ENCODE measurements at places on chromosomes 6 and 20. TPM values are rescaled to one million over a fixed set of nuclear protein-coding genes. Genes with fewer than 3 reads are reported as not detected.
A peak's percentile ranks its signal among the peaks of the same experiment; 100 is the strongest.

Gene RAB22A
- 11.1 TPM for total RNA-seq

Gene MICA
- 33.2 TPM for total RNA-seq

Gene BANF2
- not detected for total RNA-seq

Gene DXO
- 6.4 TPM for total RNA-seq

Gene PTCHD4
- 13.3 TPM for total RNA-seq

Gene ERVFRD-1
- total RNA-seq: under 0.01 TPM

Gene OR2H2
- not detected for total RNA-seq

DNA sequence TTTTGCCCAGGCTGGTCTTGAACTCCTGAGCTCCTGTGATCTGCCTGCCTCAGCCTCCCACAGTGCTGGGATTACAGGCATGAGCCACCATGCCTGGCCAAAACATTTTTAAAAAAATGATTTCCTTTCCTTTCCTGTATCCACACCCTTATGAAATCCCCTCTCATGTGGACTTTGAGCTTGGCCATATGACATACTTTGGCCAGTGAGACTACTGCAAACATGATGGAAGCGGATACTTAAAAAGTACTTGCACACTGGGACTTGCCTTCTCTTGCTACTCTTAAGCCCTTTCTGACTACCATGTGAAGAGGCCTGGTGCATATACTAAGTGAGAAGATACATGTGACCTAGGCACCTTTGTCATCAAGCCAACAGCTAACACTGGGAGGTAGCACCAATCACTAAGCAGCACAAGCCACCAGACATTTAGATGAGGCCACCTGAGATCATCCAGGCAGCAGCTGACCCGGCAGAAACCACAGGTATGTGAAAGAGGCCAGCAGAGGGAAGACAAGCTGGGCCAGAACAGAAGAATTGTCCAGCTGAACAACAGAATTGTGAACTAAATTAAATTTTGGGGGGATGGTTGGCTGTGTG, 78.5 kb upstream of the HDAC2 start:
- DNase-seq: no peak

DNA sequence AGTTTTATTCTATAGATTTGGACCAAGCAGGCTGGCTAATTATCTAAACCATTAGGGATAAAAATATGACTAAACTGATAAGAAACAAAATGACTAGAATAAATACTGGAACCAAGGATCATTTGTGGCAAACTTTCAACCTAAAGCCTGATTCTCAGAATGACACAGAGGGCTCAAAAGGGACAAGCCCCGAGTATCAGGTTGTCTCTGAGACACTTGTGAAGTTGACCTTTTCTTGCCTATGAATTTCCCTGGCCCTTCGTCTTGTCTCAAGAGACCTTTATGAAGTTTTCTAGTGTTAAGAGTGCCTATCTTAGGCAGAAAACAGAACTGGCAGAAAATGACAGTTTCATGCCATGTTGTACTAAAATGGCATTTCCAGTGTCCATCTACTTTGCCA, 68.3 kb downstream of the IMPG1 start:
- DNase-seq: no peak

DNA sequence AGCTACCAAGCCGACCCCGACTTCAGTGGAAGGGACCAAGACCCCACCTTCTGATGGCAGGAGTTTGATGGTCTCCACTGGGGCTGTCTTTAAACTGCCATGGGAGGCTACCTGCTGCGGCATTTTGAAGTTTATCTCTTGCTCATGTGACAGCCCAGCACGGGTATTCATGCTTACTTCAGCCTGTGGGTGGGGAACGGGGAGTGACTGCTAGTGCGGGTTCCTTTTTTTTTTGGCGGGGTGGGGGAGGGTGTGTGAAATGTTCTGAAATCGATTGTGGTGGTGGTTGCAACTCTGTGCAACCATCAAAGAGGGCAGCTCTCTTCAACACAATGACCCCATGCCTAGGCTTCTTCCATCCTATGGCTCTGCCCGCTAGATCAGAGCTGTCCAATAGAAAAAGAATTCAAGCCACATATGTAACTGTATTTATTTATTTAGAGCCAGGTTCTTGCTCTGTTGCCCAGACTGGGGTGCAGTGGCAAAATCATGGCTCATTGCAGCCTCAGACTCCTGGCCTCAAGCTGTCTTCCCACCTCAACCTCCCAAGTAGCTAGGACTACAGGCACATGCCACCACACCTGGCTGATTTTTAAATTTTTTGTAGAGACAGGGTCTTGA, 53.7 kb downstream of the PPP1R16B start:
- DNase-seq: no peak

DNA sequence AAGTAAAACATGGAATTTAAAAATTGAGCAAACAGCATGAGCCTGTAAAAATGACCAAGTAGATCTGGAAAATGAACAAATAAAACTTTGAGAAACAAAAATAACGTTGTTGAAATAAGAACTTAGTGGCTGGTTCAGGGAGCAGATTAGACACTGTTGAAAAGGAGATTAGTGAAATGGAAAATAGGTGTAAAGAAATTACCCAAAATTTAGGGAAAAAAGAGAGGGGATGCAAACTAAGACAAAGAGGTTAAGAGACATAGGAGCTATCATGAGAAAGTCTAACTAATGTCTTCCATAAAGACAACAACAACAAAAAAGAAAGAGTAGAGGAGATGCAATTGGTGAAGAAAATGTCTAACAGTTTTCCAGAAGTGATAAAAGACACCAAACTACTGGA, 29.0 kb downstream of the APCDD1L start:
- DNase-seq: no peak

GRCh38 chr20:21395666-21396598, 1.4 kb downstream of the NKX2-4 start:
- DNase-seq: peak; percentile 20

GRCh38 chr6:6730831-6731230, 142.3 kb downstream of the LY86 start:
- no peak for DNase-seq

- DNase-seq: peak; percentile 16
Observed at GRCh38 chr6:38671885-38672467, 31.0 kb downstream of the GLO1 start.

DNA sequence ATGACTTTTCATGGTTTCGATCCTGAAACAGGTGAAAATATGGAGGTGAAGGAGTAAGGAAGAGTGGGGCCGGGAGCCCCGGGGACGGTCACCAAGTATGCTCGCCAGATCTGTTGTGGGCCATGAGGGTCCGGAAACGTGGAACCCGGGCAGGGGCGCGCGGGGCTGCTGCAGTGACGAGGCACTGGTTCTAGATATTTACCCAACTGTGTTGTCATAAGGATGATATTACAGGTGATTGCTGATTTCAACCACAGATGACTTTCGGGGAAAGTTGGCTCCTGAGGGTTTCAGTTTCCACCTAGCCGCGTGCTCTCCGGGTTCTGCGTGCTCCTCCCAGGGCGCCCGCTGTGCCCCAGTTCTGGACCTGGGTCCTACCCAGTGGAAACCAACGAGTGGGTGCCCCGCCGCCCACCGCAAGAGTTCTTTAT, 12.2 kb downstream of the RAET1G start:
- DNase-seq: no peak

GRCh38 chr6:163356743-163357142, 57.8 kb upstream of the QKI start:
- no peak for DNase-seq

GRCh38 chr20:32622585-32623468, 37.7 kb upstream of the NOL4L start:
- DNase-seq: no peak

DNA sequence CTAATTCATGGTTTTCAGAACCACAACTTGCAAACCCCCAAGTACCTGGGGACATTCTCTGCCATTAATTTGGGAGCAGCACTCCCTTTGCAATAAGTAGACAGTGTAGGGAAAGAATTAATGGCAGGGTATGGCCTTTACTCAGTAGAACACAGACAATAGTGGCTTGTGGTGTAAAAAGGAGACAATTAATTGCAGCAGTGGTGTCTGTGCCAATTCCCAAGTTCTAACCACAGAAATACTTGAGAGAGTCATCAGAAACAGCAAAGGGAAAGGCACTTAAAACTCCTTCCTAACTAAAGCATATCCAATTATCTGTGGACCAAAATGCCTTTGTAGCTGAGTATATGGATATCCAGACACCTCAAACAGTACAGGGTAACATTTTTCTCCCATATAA, 257.6 kb upstream of the POU3F2 start:
- no peak for DNase-seq
